DMS53 (cell line): ENCODE measurements at places on chromosomes 12 and 14.

DNA sequence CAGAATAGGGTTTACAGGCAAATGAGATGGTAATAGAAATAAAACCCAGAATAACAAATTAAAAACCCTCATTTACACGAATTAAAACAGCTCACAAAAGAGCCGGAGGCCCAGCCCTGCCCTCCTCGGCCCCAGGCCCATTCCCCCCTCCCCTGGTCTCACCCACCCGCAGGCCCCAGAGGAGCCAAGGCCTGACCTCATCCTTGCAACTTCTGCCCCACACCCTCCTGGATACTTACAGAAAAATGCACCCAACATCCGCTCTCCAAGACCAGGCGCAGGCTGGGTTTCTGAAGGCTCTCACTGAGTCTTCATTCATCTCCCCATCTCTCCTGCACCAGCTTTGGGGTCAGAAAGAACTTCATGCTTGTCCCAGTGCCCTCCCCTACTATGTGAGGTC, 16.2 kb upstream of the VSX2 start:
- no peak for DNase-seq

- peak; percentile 89 for DNase-seq
Observed at GRCh38 chr12:7374423-7375144, 69.4 kb downstream of the CD163L1 start.

GRCh38 chr12:33438025-33438772, 1.4 kb downstream of the SYT10 start:
- DNase-seq = no peak

DNA sequence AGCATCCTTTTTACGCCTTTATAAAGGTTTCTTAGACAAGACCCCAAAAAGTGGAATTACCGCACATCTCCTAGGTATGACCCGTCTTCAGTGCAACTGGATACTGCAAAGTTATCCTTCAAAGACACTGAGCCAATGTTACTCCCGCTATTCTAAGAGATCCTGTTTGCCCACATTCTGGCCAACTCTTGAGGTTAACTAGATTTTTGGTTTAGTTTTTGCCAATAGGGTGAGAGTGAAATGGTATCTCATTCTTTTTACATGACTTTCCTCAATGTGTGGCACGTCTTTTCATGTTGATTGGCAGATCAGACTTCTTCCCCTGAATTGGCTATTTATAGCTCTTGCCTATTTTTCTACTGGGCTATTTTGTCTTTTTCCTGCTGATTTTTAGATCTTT, 347.2 kb downstream of the MED13L start:
- no peak for DNase-seq

DNA sequence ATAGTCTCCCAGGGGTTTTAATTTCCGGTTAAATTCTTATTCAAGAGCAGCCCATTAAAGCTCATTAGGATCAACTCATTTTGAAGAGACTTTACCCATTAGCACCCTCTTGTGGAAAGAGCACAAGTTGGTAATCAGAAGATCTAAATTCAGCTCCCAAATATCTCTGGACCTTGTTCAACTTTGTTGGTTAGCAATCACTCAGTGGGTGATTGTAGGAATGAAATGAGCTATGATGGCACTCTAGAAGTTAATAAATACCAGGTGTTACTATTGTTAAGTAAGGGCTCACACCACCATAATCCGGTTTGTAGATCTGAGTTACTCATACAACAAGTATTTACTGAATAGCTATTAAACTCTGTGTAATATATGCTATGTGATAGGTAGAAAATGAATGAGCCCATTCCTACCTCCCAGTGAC, 42.9 kb downstream of the TRIP11 start:
- peak; percentile 82 for DNase-seq

DNA sequence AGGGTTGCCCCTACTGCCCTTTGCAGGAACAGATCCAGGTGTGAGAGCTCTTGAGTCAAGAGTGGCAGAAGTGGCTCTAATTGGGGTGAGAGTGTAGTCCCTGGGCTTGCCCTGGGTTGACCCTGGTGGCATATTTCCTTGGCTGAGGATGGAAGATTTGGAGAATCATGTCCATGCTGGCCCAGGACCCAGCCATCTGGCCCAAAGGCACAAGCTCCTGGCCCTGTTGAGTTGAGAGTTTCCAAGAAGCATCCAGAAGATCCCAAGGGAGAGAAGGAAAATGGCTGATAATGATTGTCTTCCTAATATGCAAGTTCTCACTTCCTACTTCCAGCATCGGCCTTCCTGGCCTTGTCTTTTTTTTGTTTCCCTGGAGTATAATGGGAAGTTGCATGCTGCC, 55.5 kb upstream of the SRSF5 start:
- DNase-seq = peak; percentile 66

DNA sequence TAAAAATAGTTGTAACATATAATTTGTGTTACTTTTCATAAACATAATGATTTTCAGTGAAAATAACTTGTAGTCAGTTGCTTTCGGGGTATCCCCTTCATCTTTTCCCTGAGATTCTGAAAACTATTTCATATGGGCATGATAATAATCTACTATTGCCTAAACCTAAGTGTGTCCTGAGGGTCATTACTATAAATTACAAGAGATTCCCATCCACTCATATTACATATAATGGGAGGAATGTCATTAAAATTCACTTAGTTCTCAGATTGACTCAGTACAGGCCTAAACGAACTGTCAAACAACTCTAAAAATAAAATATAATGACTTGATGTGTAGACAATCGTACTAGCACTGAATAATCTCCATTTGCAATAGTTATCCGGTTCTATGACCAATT, 72.7 kb downstream of the PTPRR start:
- no peak for DNase-seq

DNA sequence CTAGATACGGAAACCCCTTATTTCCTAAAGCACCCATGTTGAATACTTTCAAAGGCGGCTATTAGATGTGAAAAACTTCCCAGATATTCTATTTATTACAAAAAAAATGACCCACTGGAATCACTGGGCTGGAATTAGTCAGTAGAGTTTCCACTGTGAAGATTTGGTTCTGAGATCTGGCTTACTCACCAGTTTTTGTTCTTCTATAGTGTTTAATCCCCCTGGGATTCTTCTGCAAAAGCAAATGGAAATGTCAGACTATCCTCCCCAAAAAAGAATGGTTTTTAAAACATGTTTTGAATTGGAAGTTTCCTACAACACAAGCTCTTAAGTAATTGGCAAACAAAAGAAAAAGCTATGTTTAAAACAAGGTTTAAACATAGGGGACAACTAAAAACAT, 166.4 kb downstream of the STXBP6 start:
- DNase-seq = no peak

DNA sequence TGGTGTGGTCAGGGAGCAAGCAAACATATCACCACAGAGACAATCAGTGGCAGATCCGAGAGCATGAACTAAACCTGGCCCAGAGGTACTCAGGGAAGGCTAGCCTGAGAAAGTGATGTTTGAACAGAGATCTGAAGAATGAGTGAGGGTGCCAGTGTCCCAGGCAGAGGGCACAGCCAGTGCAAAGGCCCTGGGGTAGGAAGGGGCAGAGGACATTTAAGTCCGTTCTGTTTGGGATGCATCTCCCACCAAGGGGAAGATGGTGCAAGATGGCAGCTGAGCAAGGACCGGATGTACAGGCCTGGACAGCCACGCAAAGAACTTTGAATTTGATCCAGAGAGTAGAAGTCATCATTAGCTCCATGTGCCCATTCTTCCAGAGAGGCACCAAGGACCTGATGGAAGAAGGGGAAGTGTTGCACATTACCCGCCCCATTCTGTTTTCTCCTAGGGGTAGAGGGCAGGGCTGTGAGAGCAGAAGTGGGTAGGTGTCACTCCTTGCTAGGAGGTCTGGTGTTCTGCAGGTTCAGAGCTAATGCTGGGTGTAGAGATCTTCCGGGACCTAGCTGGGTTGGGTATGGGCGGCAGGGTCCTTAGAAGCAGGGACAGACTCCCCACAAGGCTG, 3.9 kb downstream of the DTX1 start:
- DNase-seq = no peak

GRCh38 chr12:131511391-131511802, 199.5 kb upstream of the SFSWAP start:
- peak; percentile 93 for DNase-seq

DNA sequence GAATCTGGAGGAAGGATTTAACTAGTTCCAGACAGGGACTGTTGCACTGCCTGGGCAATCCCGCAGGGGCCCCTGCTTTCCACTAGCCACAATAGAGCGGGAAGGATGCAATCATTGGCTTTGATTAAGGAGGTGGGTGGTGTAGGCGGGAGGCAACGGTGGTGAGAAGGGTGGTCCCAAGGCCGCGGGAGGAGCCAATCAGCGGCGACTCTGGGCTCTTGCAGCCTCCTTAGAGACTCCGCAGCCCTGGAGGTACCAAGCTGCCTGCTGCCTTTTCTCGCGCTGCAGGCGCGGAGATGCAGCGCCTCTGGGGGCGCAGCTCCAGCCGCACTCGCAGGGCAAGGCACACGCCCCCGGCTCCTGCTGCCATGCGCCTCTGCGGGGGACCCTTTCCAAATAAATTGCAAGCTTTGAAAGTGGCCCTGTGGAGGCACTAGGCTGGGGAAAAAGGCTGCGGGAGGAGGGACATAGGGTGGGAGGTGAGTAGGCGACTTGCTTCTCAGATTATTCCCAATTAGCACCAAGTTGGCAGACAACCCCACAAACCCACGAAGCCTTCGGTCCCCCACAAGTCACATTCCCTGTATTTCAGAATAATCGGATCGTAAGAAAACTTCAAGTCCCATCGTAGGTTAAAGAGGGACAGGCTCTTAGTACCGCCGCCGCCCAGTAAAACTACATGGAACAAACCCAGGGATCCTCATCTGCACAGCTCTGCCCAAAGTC, 858 bp upstream of the KCNA1 start:
- DNase-seq = peak; percentile 65

DNA sequence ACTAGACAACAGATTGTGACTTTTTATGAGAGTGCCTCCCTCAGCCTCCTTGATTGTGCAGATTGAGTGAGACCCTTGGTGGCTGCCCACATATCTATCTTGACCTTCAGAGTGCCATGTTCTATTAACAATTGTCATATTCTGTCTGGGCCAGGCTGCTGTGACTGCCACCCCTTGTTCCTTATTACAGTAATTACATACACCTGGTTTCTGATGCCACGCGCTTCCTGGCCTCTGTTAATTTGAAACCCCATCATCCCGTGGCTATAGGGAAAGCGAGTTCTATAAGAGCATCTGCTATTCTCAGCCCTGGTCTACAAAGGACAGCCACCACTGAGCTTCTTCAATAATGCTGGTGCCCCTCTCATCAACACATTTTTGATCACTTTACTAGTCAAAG, 228.7 kb downstream of the PCNX1 start:
- no peak for DNase-seq

DNA sequence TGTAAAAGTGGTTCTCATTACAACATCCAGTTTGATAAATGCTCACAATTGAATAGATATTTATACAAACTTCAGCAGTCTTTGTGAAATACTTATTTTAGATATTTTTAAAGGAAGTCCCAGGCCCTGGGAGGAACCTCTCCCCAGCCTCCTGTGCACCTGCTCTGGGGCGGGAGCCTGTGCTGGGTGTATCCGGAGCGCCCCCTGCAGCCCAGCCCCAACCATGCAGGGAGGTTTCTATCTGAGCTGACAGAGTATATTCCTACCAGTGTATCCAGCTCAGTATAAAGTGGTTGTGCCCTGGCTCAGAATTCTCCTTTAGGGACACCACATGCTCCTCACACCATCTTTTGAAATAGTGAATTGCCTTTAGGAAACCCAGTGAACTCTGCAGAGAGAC, 851.8 kb downstream of the TMEM121 start:
- peak; percentile 3 for DNase-seq

GRCh38 chr12:39935839-39936238, 170.0 kb downstream of the SLC2A13 start:
- no peak for DNase-seq
